ENCODE measurements at places on chromosomes 16 and 17. TPM values are rescaled to one million over a fixed set of nuclear protein-coding genes. Genes with fewer than 3 reads are reported as not detected.

GRCh38 chr17:7280519-7281073 lies 922 bp upstream of the SLC2A4 start:
- ATAC-seq, result peak; percentile 80

The DDX28 gene
- 15.9 TPM for total RNA-seq

The PPP1R27 gene
- total RNA-seq, result 1.1 TPM

The BCO1 gene
- total RNA-seq, result 0.18 TPM

GRCh38 chr17:40510328-40510648 lies 8.9 kb upstream of the TNS4 start:
- ATAC-seq, result peak; percentile 22

GRCh38 chr17:40597556-40598300 lies 32.5 kb upstream of the CCR7 start:
- no peak for ATAC-seq

The PLK1 gene
- total RNA-seq, result 3.3 TPM

DNA sequence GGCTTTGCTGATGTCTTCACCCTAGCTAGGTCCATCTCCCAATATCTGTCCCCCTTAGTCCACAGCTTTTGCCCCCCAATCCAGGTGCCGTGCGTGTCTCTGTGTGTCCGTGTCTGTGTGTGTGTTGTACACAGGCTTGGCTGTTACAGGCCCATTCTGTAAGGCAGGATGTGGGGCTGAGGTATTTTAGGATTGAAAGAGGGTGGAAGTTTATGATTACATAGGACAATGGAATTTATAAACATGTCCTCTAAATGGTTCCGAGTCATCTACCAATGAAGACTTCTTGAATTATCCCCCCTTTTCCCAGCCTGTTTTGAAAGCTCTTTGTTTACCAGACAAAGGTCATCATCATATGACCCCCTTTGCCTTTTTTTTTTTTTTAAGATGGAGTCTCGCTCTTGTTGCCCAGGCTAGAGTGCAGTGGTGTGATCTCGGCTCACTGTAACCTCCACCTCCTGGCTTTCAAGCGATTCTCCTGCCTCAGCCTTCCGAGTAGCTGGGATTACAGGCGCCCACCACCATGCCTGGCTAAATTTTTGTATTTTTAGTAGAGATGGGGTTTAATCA lies 21.9 kb downstream of the ACE start:
- ATAC-seq, result no peak

- ATAC-seq, result no peak
Observed at GRCh38 chr17:74085434-74085833, 118.0 kb upstream of the RPL38 start.

GRCh38 chr16:67719048-67719777 lies at the start of gene GFOD2:
GFOD2 (minus strand) TSS chr16:67719316; CDS start chr16:67685715, 33,601 bp downstream.
- ATAC-seq, result peak; percentile 83

The CYGB gene
- 19.4 TPM for total RNA-seq

DNA sequence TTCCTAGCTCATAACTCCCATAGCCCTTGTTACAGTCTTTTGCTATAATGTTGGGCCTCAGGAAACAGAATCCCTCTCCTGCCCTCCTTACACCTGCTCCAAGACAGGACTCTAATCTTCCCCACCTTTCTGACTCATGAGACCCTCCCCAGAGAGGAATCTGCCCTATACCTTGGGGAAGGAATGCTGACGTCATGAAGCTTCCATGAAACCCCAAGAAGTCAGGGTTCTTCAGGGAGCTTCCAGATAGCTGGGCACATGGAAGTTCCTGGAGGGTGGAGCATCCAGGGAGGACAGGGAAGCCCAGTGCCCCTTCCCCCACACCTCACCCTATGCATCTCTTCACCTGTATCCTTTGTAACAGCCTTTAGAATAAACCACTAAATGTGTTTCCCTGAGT lies 285.7 kb downstream of the SOX9 start:
- ATAC-seq, result no peak

DNA sequence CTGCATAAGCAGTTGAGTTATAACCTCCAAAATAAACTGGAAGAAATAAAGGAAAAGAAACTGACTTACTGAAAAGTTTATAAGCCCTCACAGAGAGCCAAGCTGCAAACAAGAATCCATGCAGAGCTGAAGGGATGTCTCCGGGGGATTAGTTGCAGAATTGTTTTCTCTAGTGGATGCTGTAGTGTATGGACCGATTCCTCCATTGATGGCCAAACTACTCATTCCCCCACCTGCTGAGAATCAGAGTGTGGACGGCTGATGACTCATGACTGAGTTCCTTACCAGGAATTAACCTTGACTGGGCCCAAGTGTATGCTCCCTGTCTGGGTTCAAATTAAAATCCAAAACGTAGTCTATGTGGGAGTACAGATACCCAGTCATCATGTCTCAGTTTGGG lies 93.9 kb upstream of the CDH8 start:
- no peak for ATAC-seq

- no peak for ATAC-seq
Observed at GRCh38 chr16:9351440-9351839, 260.0 kb downstream of the HAPSTR1 start.

GRCh38 chr16:82735186-82735585 lies 108.4 kb downstream of the CDH13 start:
- peak; percentile 38 for ATAC-seq

- ATAC-seq, result no peak
Observed at GRCh38 chr17:48510761-48511604, 19.8 kb downstream of the HOXB1 start.

- ATAC-seq, result no peak
Observed at GRCh38 chr17:72422204-72422504, 301.3 kb downstream of the SOX9 start.

DNA sequence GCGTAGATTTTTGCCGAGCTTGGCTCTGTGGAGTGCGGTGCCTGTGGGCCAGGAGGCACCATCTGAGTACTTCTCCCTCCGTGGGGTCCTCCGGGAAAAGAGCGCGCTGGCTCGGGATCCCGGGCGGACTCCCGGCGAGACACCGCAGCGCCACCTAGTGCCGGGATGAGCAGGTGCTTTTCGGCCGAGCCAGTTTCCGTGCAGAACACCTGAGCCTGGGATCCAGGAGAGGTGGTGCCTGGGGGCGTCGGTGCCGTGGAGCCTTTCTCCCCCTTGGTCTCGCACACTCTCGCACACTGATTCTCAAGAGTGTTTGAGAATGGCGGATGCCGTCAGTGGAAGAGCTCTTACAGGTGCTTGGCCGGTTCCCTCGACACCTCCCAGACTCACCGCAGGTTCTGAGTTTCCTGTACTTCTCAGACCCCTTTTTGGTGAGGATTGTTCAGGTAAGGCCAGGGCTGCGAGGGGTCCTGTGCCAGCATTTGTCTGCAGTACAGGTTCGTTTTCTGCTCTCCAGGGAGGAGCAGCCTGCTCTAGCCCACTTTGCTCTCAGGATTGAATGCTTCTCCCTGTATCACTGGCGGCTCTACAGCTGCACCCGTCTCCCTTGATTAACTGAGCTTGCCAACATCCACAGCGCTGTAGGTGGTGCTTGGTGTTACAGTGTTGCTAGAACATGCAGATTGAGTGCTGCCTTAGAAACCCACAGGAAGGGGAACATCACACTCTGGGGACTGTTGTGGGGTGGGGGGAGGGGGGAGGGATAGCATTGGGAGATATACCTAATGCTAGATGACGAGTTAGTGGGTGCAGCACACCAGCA lies 23.3 kb downstream of the TBCD start:
- ATAC-seq, result peak; percentile 81

DNA sequence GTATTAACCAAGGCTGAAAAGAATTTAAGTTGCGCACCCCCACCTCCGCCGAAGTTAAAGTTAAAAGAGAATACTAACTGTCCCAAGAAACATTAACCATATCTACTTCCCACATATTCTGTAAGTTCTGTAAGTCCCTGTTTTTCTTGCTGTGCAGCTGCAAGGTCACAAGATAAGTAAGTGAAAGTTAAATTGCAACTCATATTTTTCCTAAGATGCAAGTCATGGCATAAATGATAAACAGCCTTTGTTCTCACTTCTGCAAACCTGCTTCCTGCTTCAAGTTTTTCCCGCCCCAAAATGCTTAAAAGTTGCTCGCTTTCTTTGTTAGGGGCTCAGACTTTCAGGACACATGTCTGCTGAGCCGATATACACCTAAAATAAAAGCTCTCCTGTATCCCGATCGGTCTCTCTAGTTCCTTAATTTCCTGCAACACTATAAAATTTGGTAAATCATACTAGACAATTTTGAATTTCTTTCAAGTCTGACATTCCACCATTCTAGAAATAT lies 32.6 kb upstream of the ABCA9 start:
- no peak for ATAC-seq
